ENCODE measurements at places on chromosomes 16 and 17.

DNA sequence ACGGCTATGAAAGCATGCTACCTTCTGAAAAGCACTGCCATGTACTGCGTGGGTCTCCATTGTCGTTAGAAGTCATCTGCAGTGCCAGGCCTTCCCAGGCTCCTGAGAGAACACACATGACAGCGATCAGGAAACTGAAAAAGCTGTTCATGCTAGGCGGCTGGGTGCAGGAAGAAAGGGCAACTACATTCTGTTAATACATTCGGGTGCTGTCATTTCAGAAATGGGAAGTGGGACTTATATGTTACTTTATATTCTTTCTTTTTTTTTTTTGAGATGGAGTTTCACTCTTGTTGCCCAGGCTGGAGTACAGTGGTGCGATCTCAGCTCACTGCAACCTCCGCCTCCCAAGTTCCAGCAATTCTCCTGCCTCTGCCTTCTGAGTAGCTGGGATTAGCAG, 19.9 kb downstream of the CFAP20 start:
- no peak for DNase-seq

- no peak for DNase-seq
Measured at GRCh38 chr16:58502217-58502921, 2.4 kb downstream of the NDRG4 start.

DNA sequence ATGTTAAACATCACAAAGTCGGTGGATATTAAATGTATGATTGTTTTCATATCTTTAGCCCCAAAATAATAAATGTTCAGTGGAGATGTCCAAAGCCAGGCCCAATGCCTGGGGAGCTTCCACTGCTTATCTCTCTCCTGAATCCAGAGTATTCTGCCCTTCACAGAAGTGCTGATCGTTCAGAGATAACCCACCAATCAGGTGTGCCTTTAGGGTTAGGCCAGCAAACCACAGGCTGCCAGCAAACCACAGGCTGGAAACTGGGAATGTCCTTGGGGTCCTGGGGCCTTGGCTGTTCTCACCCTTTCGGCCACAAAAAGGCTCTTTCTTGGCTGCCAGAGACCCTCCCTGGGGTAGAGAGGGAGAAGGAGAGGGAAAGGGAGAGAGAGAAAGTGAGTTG, 33.9 kb downstream of the NXN start:
- DNase-seq: no peak

DNA sequence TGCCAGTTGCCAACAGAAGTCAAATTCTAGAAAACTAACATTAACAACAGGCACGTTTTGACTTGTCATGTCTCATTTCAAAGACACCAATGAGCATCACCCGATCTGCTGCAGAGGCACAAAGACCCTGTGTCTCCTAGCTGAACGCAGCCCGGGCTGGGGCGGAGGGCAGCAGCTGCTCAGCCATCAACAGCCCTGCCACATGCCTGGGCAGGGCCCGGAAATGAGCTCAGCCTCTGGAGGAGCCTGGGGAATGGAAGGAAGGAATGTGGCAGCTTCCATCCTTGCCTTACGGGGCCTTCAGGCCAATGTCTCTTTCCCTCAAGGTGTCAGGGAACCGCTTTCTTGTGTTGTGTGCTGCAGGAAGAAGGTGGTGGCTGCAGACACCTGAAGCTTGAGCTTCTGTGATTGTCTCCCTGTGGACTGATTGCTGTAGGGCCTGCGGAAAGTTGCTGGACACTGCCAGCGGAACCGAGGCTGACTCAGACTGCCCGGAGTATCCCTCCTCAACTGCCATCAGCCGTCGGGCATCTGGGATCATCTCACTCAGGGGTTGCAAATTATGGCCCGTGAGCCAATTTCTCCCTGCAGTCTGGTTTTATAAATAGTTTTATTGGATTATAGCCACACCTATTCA, 7.3 kb downstream of the CDH13 start:
- DNase-seq: no peak

- DNase-seq: no peak
Measured at GRCh38 chr17:63916566-63917185, 2.0 kb downstream of the GH1 start.

- DNase-seq: no peak
Measured at GRCh38 chr17:2510559-2510958, 1.1 kb downstream of the METTL16 start.

GRCh38 chr17:19537111-19537510, 3.5 kb downstream of the SLC47A1 start:
- no peak for DNase-seq

GRCh38 chr17:81682565-81683207, 911 bp downstream of the ARL16 start:
- no peak for DNase-seq

- DNase-seq: no peak
Measured at GRCh38 chr16:84243732-84244131, 3.9 kb upstream of the KCNG4 start.

DNA sequence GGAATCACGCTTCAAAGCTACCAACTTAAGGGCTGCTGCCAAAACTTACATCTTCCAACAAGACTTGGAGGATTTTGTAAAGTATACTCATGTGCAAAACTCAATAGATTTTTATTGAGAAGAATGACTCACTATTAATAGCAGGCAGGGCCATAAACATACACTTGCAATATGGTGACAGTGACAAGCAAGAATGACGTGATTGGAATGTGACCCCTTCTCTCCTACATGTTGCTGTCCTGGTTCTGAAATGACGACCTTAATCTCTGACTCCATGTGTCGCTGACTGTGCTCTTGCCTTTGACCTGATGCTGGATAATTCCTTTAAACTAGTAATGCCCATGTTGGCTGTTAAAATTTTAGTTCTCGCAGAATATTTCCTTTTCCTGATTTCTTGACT, 174.5 kb downstream of the PARN start:
- DNase-seq: no peak

GRCh38 chr17:4701116-4701515, 2.8 kb downstream of the PELP1 start:
- DNase-seq: no peak

GRCh38 chr16:23827057-23827456, 8.7 kb upstream of the PRKCB start:
- DNase-seq: peak; percentile 21

DNA sequence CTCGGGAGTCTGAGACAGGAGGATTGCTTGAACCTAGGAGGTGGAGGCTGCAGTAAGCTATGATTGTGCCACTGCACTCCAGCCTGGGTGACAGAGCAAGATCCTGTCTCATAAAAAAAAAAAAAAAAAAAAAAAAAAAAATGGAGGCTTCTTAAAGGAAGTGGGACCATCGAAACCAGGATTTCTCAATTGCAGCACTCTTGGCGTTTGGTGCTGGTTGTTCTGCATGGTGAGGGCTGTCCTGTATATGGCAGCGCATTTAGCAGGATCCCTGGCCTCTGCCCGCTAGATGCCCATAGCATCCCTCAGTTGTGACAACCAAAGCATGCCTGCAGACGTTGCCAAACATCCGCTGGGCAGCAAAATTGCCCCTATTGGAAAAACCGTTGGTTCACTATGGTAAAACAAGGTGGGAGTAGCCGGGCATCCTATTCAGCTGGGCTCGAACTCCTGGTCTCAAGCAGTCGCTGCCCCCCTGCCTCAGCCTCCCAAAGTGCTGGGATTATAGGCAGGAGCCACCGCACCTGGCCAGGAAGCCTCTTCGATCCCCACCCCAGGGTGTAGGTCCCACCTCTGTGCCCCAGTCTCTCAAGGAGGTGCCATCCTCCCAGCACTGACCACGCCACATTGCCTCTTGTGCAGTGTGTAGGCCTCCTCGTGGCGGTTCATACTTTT, 6.5 kb upstream of the NPIPB7 start:
- DNase-seq: no peak

DNA sequence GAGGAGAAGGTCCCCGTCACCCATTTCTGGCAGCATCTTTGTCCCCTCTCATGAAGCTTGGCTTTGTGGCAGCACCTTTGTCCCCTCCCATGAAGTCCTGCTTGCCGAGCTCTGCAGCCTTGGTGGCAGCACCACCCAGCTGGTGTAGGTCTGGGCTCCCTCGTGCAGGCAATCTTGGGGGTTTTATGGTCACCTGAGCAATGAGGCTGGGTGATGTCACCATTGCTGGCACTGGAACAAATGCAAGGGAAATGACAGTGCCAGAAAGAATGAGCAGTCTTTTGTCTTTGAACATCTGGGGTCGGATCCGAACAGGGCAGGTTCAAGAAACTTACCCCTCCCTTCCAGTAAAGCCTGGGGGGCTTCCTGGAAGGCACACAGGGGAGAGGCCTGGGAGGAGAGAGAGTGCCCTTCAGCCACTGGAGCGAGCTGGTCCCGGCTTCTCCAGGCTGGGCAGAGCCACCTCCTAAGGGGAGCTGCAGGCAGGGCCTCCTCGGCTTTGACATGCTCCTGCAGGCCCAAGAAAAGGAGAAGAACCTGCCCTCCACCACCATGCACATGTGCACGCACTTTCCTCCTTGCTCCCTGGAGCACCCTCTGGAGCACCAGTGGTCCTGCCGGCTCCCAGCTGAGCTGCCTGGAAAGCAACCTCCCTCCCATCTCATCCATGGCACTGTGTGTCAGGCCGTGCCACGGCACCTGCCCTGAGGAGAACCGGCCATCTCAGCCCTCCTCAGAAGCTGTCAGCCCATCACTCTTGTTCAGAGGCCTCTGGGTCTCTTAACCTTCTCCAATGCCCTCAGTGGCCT, 16.0 kb downstream of the BTBD17 start:
- no peak for DNase-seq

- DNase-seq: no peak
Measured at GRCh38 chr17:14429084-14429483, 128.2 kb downstream of the HS3ST3B1 start.

DNA sequence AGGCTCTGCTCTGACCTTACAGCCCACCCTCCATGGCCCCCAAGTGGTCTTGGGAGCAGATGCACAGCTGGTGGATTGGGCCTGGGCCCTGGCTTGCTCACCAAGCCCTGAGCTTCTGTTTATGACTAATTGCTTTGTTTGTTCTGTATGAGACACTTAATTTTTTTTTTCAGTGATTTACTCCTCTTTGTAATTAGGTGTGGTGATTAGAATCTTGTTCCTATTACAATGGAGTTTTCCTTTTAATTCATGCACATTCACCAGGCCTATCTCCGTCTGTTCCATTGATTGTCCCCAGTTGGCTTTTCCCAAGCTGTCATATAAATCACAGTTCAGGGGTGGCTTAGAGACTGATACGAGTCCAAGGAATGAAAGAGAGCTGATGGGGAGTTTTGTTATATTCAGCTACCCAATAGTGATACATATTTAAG, 242.3 kb downstream of the CCDC182 start:
- DNase-seq: no peak

GRCh38 chr17:37368577-37368976, 7.2 kb upstream of the C17orf78 start:
- no peak for DNase-seq

- peak; percentile 16 for DNase-seq
Measured at GRCh38 chr16:46658925-46659324, 30.1 kb downstream of the VPS35 start.

GRCh38 chr17:77434136-77435114, 293.7 kb downstream of the SEC14L1 start:
- DNase-seq: no peak

GRCh38 chr16:52499060-52499440, 47.9 kb downstream of the TOX3 start:
- no peak for DNase-seq

- DNase-seq: peak; percentile 79
Measured at GRCh38 chr17:39863918-39864746, at the start of gene IKZF3. Gene IKZF3 (minus strand): TSS chr17:39864312. CDS start chr17:39864126, 186 bp downstream.

GRCh38 chr17:7466639-7467341, 12.6 kb downstream of the ZBTB4 start:
- DNase-seq: no peak

DNA sequence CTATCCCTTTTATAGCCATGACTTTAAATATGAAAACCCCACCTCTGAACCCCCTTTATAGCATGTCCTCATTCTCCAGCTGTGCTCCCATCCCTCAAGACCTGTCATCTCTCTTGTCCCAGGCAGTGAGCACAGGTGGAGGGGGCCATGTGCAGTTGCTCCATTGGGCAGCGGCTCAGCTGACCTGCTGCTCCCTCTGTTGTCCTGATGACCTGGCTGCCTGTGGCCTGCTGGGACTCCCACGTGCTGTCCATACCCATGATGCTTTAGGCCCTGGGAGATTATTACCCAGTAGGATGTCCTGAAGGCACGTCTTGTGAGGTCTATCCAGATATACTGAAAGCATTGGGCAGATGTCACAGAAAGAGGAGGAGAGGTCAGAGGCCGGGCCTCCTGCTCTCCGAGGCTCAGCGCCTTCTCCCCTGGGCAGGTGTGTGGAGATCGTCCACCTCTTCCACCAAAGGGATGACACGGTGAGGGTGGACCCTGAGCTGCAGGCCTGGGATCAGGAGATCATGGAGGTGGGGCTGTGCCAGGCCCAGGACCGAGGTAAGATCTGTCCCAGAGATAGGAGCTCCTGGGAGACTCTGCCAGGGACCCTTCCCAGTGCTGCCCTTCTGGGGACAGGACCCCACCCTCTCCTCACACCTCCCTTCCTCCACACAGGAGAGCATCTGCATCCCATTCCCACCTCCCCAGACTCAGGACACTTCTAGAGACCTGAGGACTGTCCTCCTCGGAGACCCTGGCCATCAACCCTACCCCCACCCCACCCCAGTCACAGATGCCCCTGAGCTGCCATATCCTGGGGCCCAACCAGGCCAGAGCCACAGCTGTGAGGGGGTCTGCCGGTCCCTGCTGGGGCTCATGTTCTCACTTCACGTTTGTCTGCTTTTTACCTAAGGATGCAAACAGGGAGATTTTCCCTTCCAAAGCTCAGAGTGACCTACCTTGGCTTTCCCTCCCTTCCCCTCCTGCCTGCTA, 58.0 kb downstream of the GOSR1 start:
- no peak for DNase-seq

GRCh38 chr16:3383045-3383448, 17.8 kb downstream of the ZSCAN32 start:
- DNase-seq: no peak

DNA sequence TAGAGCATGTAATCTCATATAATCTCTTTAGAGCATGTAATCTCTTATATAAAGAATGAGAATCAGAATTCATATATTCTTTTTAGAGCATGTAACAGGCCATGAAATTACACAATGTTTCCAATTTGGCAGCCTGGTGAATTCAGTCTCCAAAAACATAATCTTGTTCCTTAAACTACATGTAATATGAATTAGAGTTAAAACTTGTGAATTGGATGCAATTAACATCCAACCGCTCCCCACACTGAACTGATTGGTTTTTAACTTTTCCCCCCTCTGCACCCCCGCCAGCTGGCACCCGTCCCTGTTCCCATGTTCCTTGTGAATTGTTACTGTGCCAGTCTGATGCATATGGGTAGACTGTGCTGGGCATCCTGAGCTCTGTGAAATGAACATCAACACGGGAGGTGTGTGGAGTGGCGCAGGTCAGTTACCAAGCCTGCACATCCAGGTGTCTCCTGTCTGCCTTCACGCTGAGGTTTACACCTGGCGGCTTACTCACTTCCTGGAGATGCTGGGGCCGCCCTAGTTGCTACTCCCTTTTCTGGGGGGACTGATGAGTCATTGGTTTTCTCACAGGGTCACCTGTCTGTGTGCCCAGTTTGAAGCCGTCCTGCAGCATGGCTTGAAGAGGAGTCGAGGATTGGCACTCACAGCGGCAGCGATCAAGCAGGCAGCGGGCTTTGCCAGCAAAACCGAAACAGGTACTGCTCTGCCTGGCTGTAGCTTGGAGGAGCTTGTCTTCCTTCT, 50.4 kb downstream of the SNX29 start:
- peak; percentile 11 for DNase-seq

GRCh38 chr17:68087851-68088250, 52.3 kb downstream of the KPNA2 start:
- no peak for DNase-seq

GRCh38 chr17:8339540-8339939, at the start of gene ODF4:
Gene ODF4 (plus strand): TSS chr17:8339840. CDS start chr17:8340052, 212 bp downstream.
- no peak for DNase-seq

GRCh38 chr17:64260886-64261285, 2.2 kb downstream of the TEX2 start:
- no peak for DNase-seq

All from CD4-positive, alpha-beta T cell treated with Interleukin-2 at 100 ng/mL for 4 hours (primary cell).